ENCODE measurements at places on chromosomes 5 and 9.

DNA sequence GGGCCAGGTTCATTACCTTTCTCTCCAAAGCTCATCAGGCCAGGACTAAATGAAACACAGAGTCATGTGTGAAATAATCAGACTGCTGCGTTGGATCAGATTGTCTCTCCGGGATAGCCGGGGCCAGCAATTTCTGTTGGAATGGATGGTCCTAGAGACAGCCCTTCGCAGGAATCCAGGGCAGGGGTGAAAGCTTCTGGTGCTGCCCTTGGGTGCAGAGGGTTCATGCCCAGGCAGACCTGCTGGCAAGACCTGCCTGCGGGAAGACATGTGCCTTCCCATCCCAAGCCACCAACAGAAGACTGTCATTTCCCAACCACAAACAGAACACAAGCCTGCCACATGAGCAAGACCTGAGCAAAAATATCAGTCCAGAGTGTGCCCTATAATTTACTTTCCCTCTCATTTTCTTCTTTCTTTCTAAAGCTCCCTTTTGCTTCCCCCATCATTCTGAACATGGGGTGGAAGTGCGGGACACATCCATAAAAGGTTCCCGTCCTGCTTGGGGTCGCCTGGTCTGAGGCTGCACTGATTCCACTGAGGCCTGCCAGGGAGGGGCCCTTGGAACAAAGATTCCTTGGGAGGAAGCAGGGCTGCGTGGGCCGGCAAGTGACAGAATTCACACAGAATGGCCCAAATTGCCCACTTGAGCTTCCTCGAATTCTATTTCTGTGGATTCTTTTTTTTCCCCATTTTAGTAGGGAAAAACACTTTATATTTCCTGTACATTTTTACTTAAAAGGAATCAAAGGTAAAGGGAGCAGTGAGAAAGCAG is 57.3 kb downstream of the UBE2QL1 start:
- no peak for DNase-seq

DNA sequence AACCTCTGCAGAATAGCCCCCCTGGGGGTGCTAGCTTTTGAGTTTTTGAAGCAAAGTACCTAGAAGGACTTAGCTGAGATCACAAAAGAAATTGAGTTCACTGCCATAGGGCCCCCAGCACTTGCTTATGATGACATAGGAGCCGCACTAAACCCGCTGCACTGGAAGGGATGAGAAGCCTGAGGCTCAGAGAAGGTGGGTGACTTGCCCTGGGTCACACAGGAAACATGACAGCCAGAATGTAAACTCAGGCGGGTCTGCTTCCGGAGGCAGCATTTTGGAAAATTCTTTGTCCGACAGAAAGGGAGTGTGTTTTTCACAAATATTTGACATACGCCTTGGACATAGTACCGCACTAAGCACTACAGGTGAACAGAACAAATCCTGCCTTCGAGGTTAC is 8.4 kb upstream of the TOR1B start:
- no peak for DNase-seq

- no peak for DNase-seq
Measured at GRCh38 chr9:98600631-98601030, 108.1 kb downstream of the GABBR2 start.

DNA sequence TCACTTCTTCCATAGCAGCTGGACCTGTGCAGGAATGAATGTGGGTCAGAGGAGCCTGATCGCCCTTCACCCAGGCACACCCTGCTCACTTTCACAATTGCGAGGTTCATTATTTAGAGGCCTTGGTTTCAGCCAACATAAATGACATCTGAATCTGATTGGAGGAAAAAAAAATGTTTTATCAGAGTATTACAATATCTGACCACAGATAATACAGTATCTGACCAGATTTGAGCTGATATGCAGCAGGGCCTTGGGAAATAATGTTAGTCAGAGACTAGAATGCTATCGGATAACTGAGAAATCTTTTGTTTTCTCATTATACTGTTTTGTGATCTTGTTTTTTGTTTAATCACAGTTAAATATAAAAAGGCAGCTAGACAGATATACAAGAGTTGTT is 7.7 kb downstream of the ICE1 start:
- DNase-seq = no peak

- no peak for DNase-seq
Measured at GRCh38 chr5:113179156-113179555, 202.6 kb downstream of the DCP2 start.

DNA sequence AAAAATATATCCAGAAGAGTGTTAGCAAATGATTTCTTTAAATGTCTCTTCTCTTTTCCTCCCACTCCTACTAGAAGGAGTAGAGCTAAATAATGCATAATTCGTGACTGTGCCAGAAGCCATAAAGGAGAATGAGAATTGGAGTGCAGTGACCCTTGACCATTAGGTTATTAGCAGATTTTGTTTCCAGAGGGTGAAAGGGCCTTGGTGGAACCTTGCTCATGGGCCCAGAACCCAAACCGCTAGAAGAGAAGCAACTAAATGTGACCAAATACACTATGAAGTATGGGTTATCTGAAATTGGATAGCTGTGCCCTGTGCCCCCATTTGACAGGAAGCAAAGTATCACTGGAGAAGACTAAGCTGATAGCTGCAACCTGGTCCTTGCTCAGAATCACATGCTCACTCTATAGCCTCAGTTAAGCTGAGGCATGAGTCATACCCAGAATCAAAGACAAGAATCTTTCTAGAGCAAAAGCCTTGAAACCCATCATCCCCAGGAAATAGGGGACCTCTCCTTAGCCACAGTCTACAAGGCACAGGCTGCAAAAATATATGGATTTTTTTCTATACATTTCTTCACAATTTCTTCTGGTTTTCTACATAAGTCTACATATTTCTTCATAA is 36.3 kb downstream of the CAPSL start:
- DNase-seq = no peak

DNA sequence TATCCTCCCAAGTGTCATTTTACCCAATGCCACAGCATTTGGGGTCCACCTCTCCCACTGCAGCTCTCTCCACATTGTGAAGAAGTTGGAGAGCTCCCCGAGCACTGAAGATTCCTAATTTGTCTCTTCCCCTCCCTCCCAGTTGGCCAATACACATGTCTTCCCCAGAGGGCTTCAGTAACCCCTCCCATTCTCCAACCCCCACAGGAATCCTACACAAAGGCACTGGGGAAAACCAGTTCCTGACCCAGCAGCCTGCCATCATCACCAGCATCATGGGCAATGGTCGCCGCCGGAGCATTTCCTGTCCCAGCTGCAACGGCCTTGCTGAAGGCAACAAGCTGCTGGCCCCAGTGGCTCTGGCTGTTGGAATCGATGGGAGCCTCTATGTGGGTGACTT is 87.3 kb upstream of the WWC1 start:
- no peak for DNase-seq

DNA sequence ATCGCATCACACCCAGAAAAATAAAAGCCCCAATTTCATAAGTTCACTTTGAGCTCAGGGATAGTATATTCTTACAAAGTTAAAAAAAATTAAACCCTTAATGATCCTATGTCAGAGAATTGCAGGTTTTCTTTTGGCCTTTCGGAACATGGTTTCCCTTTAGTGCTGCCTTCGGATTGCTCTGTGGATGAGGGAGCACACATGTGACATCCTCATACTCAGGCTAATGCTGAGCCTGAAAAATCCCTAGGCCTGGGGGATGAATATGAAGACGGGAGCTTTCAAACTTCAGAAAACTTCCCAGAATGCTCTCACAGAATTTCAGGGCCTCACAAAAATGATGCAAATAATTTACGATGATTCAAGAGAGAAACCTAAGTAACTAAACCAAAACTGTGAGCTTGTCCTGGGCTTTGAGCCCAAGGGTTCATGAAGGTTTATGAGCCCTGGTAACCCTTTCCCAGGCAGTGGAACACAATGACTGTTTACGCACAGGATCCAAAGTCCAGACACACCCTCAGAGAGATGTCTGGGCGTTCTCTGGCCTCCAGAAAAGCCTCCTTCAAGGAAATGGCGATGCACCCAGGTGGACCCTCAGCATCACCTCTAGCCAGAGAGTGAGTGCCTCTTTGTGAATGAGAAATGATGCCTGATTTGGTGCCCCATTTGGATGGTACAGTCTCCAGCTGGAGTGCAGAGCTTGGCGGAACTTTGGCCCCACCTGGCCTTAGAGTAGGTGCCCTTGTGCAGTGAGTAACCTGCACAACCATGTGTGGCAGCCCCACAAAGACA is 145.4 kb downstream of the ENTREP1 start:
- no peak for DNase-seq

DNA sequence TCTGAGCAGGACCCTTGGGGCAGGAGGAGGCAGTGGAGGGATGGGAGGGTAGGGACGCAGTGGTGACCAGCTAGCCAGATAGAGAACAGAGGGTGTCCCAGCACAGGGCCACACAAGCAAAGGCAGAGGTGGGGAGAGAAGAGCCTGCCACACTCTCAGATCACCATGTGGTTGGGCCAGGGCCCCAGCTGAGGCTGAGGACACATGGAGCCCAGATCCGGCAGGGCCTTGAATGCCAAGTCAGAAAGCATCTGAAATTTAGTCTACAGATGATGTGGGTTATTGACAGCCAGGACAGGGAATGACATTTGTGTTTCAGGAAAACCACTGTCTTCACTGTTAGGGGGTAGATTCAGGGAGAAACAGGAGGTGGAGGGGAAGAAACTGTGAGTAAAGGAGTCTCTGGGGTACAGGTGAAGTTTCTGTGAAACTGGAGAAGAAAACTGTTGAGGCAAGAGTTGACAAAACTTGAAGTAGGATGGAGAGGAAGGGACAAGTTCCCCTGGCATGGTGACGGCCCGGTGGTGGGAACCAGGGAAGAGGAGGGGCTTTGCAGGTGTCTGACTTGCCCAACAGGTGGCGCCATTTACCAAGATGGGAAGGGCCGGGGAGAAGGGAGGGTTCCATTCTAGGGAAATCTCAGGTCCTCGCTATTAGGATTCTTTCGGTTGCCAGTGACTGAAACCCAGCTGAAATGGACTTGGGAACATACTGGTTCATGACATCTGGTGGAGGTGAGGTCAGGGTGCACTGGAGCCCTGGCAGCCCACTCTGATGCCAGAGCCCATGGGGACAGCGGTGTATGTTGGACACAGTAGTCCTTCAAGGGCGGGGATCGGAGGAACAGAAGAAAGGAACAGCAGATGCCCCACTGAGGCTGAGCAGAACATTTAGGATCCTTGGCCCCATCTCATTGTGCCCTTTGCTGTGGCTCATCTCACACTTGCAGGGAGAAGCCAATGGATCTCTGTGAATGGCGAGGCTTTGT is 100.1 kb downstream of the KCNIP1 start:
- no peak for DNase-seq

DNA sequence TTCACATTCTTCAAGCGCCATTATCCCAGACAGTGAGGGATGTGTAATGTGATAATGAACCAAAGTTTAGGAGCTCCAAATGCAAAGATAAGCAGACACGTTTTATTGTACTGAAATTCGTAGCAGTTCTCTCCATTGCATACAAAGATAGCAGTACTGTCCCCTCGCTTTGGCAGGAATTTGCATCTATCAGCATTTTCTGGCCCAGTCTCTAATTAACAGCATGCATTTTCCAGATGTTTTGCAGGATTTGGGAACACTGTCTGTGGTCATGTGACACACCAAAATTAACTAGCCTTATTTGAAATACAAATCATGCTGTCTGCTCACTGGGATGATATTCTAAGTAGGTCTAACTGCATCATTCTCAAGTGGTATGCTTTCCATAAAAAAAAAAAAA is 235.9 kb upstream of the TRPM3 start:
- DNase-seq = no peak

- no peak for DNase-seq
Measured at GRCh38 chr5:124199893-124200292, 546.5 kb downstream of the ZNF608 start.

GRCh38 chr5:90888511-90889324 is 330.1 kb downstream of the ADGRV1 start:
- no peak for DNase-seq

DNA sequence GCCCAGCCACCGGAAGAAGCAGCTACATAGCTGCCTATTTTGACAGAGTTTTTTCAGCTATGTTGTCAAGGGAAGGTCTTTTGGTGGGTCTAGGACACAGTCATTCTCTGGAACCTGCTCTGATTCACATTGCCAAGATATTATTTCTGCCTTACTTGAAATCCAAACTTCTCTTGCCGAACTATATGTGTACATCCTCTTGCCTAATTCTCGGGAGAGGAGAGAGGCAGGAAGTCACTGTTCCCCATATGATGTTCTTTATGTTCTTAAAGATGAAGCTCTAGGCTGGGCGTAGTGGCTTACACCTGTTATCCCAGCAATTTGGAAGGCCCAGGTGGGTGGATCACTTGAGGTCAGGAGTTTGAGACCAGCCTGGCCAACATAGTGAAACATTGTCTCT is 8.6 kb downstream of the TMEM252 start:
- no peak for DNase-seq

DNA sequence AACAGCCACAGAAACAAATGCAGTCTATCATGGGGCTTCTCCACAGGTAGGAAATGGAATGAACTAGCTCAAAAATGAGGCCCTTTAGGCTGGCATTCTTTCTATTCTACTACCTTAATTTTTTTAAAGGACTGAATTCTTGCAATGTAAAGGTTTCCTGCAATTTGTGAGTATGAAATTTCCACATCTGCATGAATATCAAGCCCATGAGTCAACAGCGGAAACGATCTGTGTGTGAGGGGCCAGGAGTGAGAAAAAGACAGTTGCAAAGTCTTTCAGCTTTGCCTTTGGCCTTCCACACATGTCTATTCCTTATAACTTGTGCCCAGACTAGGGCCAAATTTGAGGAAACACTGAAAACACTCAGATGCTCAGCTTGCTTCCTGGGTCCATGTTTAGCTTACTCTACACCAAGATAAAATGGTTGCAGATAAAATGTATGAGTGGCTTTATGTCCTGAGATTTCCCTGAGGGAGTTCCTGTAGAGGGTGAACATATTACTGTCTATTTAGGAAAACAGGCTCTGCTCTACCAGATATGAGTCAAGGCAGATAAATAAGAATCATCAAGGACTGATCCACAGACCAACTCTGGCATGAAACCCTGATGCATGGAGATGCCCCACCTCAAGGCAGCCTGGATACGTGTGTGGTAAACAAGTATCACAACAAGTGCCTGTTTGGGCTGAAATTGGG is 46.5 kb downstream of the RETREG1 start:
- DNase-seq = no peak

DNA sequence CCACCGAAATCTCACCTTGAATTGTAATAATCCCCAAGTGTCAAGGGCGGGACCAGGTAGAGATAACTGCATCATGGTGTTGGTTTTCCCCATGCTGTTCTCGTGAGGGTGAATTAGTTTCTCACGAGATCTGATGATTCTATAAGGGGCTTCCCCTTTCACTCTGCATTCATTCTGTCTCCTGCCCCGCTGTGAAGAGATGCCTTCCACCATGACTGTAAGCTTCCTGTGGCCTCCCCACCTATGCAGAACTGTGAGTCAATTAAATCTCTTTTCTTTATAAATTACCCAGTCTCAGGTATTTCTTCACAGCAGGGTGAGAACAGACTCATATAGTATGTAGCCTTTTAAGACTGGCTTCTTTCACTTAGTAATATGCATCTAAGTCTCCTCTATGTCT is 128.1 kb upstream of the NR5A1 start:
- no peak for DNase-seq

All from cortex of kidney (tissue), 1 donor.